ENCODE measurements at places on chromosomes 2 and 18.

GRCh38 chr2:104412384-104412783 is 441.5 kb upstream of the POU3F3 start:
- peak; percentile 58 for DNase-seq

DNA sequence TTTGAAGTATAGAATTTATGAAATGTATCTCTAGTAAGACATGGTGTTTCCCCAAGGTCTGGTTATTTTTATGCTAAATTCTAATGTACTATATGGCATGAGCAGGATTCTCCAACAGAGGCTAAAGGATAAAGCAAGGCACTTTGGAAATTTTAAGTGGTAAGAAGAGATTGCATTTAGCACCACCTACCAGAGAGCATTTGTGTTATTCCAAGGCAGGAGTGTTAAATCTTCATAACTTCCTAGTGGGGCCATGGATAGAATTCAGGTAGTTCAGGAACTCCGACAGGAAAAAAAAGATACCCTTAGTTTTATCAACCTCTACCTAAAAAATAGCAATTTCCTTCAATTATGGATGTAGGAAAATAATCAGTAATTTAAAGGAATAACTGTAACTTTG is 497.4 kb upstream of the CRIM1 start:
- DNase-seq = no peak

GRCh38 chr2:100269889-100270288 is 52.4 kb downstream of the LONRF2 start:
- no peak for DNase-seq

DNA sequence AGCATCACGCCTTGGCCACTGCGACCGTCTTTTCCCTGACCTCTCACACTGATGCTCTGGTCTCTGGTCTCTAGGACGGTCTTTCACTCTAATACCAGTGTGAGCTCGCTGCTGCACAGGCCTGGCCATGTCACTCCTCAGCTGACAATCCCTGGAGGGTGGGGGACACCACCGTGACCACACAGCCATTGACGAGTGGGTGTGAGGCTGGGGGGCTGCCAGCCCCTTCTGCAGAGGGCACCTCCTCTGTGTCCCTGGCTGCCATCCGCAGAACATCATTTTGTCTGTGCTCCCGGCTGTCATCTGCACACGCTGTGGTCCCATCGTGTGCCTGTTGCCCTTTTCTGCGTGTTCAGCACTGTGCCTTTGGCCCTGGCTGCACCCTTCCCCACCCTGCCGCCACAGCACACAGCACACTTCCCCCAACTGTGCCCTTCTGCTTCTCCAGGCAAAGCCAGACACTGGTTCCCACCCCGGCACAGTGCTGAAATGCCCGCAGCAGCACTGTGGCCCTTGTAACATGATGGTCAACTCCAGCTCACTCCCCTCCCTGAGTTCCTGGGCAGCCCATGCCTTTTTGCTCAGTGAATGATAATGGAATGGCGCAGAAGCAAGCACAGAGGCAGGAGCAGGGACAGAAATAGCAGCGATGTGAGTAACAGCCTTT is 30.4 kb upstream of the INHBB start:
- no peak for DNase-seq

DNA sequence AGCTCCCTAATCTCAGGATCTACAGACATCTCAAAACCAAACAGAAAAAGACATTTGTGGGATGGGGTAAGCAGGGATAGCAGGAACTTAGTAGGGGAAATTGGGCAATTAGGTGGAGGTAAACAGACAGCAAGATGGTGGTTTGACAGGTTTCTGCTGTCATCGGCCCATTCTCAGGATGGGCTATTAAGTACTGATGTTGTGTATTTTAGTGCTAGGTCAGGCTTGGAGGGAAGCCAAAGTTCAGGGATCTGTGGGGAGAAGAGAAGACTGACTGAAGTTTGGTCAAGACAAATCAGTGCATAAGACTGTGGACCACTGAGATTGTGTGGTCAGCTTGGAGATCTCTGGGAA is 96.8 kb upstream of the THUMPD2 start:
- no peak for DNase-seq

- no peak for DNase-seq
Observed at GRCh38 chr2:197879812-197880408, 75.5 kb downstream of the PLCL1 start.

GRCh38 chr18:57691363-57691762 is 69.7 kb upstream of the NARS1 start:
- DNase-seq = no peak

All from activated CD4-positive, alpha-beta T cell treated with anti-CD3 and anti-CD28 coated beads for 36 hours (primary cell).